ENCODE measurements at places on chromosomes 12 and 14. TPM values are rescaled to one million over a fixed set of nuclear protein-coding genes. Genes with fewer than 3 reads are reported as not detected.

The RD3L gene
- not detected for total RNA-seq

The RAD9B gene
- 0.43 TPM for total RNA-seq

The KCNMB4 gene
- 2.0 TPM for total RNA-seq

The TMEM119 gene
- not detected for total RNA-seq

The RAB15 gene
- 1.8 TPM for total RNA-seq

The PSMA6 gene
- 369 TPM for total RNA-seq

The EPYC gene
- total RNA-seq: not detected

The GARIN6 gene
- total RNA-seq: not detected

The CIPC gene
- total RNA-seq: 16.6 TPM

The BDKRB1 gene
- total RNA-seq: not detected

The KIF26A gene
- 46.6 TPM for total RNA-seq

The IL31 gene
- not detected for total RNA-seq

The POMT2 gene
- total RNA-seq: 19.8 TPM

The HIGD1C gene
- not detected for total RNA-seq

The TAS2R7 gene
- not detected for total RNA-seq

The M6PR gene
- 87.7 TPM for total RNA-seq

GRCh38 chr12:2286461-2287131 is 233.8 kb downstream of the CACNA1C start:
- DNase-seq: no peak

- no peak for DNase-seq
Measured at GRCh38 chr12:45651029-45651428, 78.5 kb upstream of the ARID2 start.

- no peak for DNase-seq
Measured at GRCh38 chr14:100219126-100219785, 19.7 kb upstream of the YY1 start.

DNA sequence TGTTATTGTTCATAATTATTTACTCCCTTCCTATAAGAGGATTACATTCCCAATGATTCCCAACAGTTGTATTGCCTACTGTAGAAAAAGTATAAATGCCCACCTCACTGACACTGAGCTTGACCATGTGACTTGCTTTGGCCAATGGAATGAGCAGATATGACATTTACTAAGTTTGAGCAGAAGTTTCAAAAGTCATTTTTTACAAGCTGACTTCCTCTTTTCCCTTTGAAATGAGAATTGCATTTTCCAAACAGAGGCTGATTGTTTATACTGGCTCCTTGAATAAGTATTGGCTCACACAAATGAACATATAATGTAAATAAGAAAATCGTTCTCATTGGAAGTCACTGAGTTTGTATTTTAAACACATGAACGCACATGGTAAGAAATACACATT is 116.4 kb upstream of the LRFN5 start:
- DNase-seq: no peak

DNA sequence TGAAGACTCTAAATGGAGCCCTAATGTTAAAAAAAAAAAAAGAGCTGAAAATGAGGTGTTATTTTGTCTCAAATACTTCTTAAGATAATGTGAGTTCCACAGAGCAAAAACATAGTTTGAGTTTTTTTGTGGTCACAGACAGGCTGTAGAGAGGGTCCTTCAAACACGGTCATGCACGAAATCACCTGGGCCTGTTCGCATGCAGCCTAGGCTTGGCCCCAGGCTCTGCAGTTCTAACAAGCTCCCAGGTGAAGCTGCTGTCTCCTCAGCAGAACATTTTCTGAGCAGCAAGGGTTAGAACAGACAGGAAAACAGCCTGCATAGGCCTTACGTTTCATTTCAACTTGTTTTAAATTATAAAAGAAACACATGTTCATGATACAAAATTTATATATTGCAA is 65.4 kb upstream of the TBPL2 start:
- no peak for DNase-seq

- DNase-seq: no peak
Measured at GRCh38 chr14:24071836-24072430, 571 bp downstream of the CPNE6 start.

- DNase-seq: no peak
Measured at GRCh38 chr12:114821570-114821969, 137.6 kb upstream of the TBX3 start.

- no peak for DNase-seq
Measured at GRCh38 chr12:58396239-58396638, 454.9 kb downstream of the ATP23 start.

GRCh38 chr12:63998584-63998983 is 154.1 kb downstream of the SRGAP1 start:
- DNase-seq: no peak

DNA sequence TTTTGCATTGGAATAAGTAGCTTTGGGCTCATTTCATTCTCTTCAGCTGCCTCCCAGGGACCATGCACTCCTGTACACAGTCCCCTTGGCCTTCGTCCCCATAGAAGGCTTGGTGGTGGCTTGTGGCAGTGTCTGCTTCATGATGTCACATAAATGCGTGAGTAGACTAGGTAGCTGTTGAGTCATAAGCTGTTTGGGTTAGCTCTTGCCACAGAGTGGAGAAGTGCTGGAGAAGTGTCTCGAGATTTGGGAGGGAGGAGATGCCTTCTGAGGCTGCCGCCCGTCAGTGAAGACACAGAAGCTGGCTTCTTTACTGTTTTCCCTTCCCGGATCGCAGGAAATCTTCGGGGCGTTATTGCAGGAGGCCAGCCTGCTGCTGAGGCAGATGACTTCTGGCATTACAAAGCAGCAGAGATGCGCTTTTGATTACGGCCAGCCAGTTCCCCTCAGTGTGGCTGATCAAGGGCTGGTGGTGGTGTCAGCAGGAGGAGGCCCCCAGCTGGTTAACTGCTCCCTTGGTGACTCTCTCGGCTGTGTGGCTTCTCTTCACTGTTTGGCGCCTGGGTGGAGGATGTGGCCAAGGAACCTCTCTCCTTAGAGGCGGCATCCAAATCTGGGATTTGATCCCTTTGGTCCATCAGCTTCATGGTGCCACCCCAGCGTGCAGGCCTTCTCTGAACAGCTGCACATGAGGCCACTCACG is 67.6 kb downstream of the AACS start:
- DNase-seq: no peak

DNA sequence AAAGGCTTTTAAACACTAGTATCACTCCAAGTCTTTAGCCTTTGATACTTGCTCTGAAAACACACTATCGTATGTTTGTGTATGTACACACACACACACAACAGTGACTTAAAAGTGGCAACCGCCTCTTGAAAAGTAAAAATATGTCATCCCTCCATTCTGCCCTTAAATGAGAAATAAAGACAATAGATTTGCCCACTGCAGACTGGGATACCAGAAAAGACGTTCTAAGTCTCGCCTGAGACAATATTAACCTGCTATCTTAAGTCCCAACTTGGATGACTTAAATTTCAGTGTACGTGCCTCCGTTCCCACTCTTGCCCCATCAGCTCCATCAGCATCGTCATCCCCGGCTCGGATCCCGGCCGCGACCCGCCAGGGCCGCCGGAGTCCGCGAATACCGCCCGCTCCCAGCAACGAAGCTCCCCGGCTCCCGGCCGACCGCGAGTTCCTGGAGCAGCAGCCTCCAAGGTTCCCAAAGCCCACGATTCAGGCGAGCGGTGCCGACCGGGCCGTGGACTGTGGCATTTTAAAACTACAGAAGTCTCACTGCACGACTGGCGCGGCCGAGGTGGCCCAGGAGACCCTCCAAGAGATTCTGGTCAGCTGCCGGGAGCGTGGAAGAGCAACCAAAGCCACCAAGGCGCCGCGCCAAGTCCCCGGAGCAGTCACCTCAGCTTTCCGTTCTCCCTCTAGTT is 2.8 kb upstream of the ARID2 start:
- no peak for DNase-seq

GRCh38 chr14:50036637-50037036 is 79.7 kb downstream of the VCPKMT start:
- no peak for DNase-seq

DNA sequence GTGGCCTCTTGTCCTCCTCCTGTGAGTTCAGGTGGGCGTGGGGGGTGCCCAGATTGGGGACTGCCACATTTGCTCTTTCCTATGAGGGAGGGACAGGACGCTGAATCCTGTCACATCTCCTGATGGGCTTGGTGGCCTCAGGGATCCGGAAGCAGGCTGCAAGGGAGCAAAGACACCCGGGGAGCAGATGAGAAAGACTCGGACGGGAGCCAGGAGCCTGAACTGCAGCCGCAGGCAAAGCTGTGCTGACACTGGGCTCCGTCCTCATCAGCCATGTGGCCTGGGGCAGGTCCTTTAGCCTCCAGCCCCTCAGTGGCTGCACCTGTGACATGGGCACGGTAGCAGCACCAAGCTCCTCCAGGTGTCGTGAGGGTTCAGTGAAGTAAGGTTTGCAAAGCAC is 40.8 kb upstream of the RFLNA start:
- DNase-seq: no peak

GRCh38 chr14:103427485-103428443 is 42.5 kb downstream of the MARK3 start:
- DNase-seq: no peak

DNA sequence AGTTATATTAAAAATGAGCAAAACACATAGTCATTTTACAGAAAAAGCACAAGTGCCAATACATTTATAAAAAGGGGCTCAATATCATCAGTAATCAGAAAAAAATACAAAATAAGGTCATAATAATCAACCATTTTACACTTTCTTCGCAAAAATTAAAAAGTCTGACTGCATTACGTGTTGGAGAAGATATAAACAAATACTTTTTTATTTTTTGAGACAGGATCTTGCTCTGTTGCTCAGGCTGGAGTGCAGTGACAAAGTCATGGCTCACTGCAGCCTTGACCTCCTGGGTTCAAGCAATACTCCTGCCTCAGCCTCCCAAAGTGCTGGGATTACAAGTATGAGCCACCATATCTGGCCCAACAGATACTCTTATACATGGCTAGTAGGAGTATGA is 181.5 kb upstream of the DIO3 start:
- no peak for DNase-seq

GRCh38 chr12:7650091-7650490 is 15.6 kb downstream of the APOBEC1 start:
- DNase-seq: no peak

Data from NCI-H460 (cell line).